ENCODE measurements at places on chromosomes 16 and 17.

DNA sequence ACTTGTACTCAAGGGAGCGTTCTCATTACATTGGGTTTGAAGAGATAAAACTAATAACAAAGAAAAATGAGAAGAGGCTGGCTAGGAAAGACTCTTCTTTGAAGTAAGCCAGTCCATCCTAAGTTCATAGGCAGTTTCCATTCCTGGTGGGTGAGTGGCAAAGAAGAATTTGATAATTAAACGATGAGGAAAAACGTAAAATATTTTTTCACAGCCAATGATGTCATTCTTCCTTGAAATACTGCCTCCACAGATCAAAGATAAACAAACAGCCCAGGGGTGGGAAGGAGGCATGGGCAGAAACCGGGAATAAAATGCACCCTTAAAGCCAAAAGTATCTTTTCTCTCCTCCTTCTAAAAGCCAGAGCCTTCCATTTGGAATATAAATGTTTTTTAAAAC, 346.6 kb downstream of the PMP22 start:
- DNase-seq, result no peak

- no peak for DNase-seq
Observed at GRCh38 chr16:1979271-1980029, 1.8 kb downstream of the NOXO1 start.

DNA sequence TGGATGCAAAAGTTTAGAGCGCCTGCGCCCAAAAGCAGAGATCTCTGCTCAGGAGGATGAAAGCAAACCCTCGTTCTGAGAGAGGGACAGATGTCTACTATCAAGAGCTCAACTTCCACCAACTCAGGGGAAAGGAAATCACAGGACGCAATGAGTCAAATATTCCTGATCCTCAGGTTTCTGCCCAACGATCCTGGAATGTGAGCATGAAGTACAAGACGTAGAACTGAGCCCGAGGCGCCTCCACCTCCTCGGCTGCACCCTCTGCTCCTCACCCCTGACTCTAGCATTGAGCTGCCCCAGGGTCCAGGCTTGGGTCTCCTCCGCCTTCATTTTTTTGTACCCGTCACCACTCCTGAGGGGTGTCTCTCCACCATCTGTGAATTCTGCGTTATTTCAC, 15.4 kb downstream of the IFT140 start:
- DNase-seq, result no peak

DNA sequence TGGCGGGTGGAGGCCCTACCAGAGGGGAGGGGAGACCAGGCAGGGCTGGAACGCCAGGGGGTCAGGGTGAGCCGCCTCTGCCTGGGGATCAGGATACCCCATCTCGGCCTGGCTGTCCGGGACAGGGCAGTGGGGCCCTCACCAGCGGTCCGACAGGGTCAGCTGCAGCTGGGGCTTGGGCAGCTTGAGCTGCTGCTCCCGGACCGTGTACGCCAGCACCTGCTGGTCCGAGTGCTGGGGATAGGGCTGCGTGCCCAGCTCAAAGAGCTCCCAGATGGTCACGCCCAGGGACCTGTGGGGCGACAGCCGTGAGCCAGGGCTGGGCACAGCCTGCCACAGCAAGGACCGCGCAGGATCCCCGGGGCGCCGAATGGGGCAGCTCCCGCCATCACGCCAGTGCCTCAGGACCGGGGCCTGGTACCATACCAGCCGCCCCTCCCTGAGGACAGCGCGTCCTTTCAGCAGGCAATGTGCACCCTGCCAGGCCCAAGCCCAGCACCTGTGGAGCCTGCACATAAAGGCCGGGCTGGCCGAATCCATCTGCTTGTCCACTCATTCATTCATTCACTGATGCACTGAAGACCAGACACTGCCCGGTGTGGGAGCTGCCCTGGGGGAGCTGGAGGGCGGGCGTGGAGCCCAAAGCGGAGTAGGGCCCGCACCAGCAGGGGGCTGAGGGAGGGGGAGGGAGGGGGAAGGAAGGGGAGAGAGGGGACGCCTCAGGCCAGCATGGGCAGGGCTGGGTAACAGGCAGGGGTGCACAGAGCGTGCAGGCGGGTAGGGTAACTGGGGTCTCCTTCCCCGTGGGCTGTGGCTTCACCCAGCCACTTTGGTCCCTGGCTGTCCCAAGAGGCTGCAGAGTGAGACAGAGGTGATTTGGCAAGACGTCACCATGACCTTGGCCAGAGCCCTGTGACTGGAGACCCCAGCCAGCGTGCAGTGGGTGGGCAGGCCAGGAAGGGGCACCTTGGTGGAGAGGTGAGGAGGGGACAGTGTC, 42.0 kb upstream of the PVALEF start:
- DNase-seq, result no peak

DNA sequence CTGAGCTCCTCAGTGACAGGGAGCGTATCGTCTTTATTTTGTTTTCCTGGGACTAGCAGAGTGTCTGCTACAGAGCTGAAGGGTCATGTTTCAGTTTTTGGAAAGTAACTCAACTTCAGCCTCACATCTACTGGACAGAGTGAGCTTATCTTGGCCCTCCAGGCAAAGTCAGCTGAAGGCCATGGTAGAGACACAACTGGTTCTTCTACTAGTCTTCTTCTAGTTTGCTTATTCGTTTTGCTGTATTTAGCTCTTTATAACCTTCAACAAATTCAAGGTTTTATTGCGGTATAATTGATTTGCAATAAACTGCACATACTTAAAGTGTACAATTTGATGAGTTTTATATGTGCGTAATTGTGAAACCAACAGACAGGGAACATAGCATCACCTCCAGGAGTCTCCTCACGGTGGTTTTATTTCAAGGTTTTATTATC, 6.1 kb upstream of the PRKCA start:
- DNase-seq, result no peak

GRCh38 chr17:59839651-59840328, 53.0 kb downstream of the TUBD1 start:
- no peak for DNase-seq

GRCh38 chr16:3266873-3267537, 10.6 kb upstream of the MEFV start:
- no peak for DNase-seq

DNA sequence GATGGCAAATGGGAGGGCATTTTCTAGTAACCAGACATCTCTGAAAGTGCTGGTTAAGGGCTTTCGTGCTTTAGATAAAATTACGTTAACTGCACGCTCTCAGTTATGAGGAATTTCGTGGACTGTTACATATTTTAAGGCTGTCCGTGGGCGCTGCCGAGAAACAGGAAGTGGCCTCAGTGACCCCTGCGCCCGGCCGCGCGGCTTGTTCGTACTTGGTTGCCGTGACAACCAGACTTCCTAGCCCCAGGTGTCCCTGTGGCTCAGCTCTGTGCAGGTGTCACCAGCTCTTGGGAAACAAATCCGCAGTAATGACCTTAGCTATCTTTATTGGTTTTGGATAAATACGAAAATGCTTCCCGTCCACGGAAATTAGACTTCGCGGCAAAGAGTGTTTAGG, 52.7 kb downstream of the LMF1 start:
- no peak for DNase-seq

DNA sequence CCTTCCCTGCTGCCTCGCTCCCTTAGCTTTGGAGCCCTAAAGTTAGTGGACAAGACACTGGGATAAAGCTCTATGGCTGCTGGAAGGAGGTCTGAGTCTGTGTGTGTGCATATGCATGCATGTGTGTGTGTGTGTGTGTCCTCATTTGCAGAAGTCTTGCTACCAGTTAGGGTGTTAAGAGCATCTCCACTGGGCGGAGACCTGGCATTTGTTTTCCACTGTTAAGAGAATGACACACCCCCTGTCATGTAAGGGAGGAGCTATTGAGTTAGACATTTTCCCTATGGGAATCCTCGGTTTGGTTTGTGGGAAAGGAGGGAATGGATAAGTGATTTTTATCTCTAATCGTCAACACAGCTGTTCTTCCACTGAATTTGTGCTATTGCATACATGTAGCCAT, 24.8 kb upstream of the ARHGAP23 start:
- no peak for DNase-seq

DNA sequence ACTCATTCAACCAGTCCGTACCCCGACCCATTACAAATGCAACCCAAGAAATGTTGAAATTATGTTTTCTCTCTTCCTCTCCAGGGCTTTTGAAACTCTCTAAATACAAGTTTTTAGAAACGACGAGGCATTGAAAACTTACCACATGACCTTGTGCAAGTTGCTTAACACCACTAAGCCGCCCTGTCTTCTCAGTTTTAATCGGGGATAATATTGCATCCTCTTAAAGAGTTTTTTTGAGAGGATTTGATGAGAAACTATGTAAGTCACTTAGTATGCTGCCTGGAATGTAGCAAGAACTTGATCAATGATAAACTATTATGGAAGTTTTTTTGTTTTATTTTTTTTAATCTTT, 149.0 kb upstream of the FAM20A start:
- DNase-seq, result no peak

- DNase-seq, result no peak
Observed at GRCh38 chr16:80604600-80605355, 64.0 kb downstream of the DYNLRB2 start.

GRCh38 chr16:8631373-8631772, 9.9 kb downstream of the METTL22 start:
- no peak for DNase-seq

- peak; percentile 40 for DNase-seq
Observed at GRCh38 chr17:81685108-81685507, 1.3 kb downstream of the HGS start.

DNA sequence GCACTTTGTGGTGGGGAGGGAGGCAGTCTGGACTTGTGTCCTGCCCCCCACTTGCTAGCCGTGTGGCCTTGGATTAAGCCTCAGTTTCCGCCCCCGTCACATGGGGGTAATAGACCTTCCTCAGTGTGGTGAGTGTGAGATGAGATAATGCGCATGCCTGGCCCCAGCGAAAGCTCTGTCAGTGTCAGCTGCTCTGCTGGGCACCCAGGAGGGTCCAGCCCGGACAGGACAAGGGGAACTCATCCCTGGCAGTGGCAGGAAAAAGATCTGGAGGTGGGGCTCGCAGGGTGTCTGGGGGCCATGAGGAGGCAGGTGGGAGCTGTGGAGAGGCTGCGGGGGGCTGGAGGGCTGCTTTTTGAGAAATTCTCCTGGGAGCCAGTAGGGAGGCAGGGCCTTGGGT, 63.5 kb downstream of the SRCIN1 start:
- DNase-seq, result no peak

All from stimulated activated CD8-positive, alpha-beta memory T cell treated with anti-CD3 and anti-CD28 coated beads, Interleukin-7, amount 100 ng/mL, for 4 hours (primary cell).